ENCODE measurements at places on chromosomes 16 and 17. TPM values are rescaled to one million over a fixed set of nuclear protein-coding genes. Genes with fewer than 3 reads are reported as not detected.

DNA sequence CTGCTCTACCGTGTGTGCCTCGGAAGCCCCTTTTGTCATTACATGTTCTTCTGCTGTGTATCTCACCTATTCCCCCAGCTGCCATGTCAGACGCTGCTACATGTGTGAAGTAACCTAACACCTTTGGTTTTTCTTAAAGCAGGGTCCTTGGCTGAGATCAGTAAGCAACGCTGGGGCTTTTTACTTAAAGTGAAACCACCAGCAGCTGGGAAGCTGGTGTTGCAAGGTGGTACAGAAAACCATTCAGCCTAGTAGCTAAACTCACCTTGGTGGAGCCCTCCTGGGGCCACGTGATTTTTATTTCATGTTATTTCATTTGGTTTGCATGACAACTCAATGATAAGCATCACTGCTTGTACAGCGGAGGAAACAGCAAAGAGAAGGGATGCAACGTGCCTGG, 62.6 kb downstream of the PLCG2 start:
- DNase-seq = no peak

GRCh38 chr17:41555105-41555887, 16.6 kb downstream of the KRT9 start:
- no peak for DNase-seq

DNA sequence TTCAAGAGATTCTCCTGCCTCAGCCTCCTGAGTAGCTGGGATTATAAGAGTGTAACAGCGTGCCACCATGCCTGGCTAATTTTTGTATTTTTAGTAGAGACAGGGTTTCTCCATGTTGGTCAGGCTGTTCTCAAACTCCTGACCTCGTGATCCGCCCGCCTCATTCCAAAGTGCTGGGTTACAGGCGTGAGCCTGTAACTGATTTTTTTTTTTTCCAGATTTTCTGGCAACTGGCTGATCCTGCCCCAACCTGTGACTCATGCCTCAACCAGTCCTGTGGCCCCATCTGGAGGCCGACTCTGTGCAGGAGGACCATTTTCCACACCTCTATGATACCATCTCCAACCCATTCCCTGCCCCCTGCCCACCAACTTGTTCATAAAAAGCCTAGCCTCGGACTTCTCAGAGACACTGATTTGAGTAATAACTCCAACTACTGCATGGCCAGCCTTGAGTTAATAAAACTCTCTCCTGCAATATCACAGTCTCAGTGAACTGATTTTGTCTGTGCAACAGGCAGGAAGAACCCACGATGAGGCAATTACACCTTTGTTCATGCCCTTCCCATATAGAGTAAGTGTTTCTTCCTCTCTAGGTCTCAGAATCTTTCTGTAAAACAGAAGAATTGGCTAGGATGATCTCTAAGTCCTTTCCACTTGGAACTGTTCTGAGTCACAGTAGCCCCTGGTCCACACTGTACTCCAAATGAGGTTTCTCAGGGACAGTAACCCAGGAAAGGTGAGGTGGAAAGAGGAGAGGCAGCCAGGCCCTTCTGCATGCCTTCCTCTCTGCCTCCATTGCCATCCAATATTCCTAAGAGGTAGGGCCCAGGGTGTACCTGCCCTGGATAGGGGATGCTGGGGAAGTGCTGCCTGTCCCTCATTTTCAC, 8.8 kb upstream of the CNOT1 start:
- peak; percentile 60 for DNase-seq

The ASPA gene
- not detected for total RNA-seq

- no peak for DNase-seq
Observed at GRCh38 chr17:21094298-21094704, 32.5 kb upstream of the DHRS7B start.

DNA sequence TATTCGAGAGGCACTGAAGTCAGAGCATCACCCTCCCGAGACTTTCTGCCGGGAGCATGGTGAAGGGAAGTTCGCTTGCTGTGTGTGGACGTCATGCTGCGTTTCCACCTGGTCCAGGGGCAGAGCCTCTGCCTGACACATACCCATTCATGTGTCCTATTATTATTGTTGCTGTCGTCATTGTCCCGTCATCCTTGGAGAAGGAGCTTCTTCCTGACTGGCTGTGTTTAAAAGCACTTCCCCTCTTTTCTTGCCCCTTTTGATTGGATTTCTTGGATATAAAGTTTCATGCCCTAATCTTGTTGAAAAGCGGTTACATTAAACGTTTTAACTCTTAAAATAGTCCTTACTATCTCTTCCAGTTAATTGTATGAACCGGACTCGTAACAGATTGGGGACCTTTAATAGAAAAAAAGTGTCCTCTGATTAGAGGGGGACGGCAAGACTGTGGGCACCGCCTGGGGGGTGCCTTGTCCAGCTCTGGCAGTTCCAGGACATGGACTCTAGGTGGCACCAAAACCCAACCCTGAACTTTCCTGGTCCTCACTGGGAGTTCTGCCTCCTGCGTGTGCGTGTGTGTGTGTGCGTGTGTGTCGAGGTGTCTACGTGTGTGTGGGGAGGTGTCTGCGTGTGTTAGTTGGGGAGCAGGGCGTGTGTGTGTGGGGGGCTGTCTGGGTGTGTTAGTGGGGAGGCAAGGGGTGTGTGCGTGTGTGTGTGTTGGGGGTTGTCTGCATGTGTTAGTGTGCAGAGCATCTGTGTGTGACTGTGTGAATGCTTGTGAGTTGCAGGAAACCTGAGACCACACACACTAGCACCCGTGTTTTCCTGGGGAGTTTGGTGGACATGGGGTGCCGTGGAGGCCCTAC, 133.3 kb upstream of the CIBAR2 start:
- DNase-seq = peak; percentile 84

DNA sequence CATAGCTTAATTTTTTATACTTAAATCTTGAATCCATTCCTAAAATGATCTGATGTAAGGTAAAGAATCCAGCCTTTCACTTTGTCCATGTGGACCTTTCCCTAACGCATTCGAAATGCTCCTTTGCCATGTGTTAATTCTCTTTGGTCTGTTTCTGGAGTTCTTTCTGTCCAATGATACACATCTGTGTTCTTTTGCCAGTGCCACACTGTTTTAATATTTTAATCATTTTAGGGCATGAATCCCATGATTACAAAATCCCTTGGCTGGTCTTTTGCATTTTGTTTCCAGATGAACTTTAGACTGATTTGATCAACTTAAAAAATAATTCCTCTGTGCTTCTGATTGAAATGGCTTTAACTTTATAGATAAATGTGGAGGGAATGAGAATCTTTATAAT, 74.1 kb downstream of the NTN1 start:
- DNase-seq = no peak

Measured in K562 (cell line).